T-helper 22 cell (primary cell): ENCODE measurements at places on chromosomes 1 and 21.

- DNase-seq = no peak
These were observed 492.0 kb upstream of the RUNX1 start for GRCh38 chr21:35540950-35541638.

DNA sequence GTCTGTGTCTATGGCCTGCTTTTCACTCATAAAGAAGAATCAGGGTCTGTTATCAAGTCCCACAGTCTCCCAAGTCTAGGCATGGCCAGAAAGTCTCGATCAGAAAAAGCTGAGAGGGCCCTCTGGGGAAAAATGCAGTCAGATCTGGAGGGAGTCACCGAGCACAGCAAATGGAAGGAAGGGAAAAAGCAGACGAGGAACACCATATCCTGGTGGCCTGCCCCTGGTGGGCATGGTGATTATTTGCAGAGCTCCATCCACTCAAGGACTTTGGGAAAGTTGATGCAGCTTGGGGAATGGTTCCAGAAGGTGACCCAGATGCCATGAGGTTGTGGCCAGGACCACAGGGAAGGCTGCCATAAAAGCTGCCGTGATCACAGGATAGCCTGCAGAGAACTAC, 189.1 kb downstream of the CLIC6 start:
- no peak for DNase-seq

DNA sequence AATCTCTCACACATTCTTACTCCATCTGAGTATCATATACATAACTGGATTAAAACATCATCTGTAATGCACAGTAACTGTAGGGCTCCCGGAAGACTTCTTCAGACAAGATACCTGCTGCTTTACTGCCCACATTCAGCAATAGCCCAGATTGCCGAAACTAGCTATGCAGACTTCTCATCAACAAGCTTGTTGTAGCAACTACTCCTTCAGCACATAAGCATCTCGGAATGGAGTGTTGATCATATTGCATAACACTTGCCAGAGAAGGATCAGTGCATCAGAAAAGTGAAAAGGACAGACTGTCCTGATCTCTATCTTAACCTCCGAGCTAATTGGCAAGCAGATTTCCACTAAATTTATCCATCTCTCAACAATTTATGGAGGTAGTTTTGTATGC, 354.6 kb upstream of the C1orf87 start:
- no peak for DNase-seq

GRCh38 chr1:246040200-246040890, 466.7 kb downstream of the SMYD3 start:
- DNase-seq = no peak

- DNase-seq = no peak
These were observed 84.2 kb downstream of the ERG start for GRCh38 chr21:38413958-38414548.

GRCh38 chr1:16260814-16261213, 23.8 kb upstream of the CPLANE2 start:
- DNase-seq = no peak
